ENCODE measurements at places on chromosomes 12 and 14.

DNA sequence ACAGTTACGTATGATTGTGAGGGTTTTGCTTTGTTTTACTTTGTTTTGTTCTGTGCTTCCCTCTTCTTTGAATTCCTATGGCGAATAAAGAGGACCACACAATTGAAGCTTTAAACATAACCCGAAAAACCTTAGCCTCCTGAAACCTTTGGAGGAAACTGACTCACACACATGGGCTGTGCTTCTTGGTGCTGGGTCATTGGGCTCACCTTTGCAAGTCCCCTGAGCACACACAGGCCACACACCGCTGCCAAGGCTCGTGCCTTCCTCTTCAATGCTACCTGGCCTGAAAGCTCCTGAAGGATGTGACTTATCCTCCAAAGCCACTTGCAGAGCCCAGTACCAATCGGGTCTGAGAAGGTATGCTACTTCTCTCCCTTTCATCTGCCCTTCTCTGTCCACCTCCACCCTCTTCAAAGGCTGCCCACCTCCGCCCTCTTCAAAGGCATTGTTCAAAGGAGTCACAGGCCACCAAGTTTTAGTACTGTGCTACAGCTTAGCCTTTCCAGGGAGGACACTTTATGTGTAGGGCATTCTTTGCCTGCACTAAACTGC is 114.6 kb downstream of the FOXN3 start:
- no peak for DNase-seq

GRCh38 chr12:30923057-30923456 is 3.5 kb upstream of the TSPAN11 start:
- DNase-seq = no peak

- DNase-seq = no peak
Observed at GRCh38 chr12:124655048-124655697, 87.8 kb upstream of the NCOR2 start.

DNA sequence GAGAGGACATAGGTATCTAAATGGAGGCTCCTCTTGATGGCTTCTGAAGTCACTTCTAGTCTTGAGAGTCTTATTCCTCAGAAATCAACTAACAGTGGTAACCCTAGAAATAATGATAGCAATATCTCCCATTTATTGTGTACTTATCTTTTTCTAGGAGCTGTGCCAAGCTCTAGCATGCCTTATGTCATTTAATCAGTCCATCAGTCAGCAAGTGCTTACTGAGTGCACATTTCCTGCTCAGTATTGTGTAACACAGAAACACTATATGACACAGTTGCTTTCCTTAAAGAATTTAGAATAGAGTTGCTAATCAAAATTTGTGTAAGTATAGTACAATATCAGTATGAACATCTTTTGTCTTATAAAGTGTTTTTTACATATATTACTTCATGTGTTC is 36.6 kb downstream of the KRT76 start:
- no peak for DNase-seq

GRCh38 chr12:22691319-22691718 is 66.3 kb downstream of the ETNK1 start:
- DNase-seq = no peak

- no peak for DNase-seq
Observed at GRCh38 chr12:40525054-40525453, 167.2 kb upstream of the CNTN1 start.

GRCh38 chr12:82805812-82806497 is 119.2 kb downstream of the TMTC2 start:
- DNase-seq = no peak

DNA sequence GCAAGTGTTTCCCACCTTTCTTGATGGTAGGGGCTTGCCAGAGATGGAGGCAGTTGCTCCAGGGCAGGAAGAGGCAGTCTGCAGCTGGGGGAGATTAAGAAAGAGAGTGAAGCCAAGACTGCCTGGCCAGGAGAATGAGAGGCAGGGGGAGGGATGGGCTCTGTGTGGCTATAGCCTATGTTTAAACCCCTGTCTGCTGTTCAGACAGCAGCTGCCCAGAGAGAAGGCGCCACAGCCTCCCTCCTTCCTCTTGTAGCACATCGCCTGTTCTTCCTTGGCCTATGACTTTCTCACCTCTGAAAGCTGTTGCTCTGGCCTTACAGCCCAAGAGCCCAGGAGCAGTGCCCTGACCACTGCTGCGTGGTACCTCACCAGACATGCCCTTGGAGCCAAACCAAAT is 61.7 kb downstream of the EMP1 start:
- DNase-seq = no peak

DNA sequence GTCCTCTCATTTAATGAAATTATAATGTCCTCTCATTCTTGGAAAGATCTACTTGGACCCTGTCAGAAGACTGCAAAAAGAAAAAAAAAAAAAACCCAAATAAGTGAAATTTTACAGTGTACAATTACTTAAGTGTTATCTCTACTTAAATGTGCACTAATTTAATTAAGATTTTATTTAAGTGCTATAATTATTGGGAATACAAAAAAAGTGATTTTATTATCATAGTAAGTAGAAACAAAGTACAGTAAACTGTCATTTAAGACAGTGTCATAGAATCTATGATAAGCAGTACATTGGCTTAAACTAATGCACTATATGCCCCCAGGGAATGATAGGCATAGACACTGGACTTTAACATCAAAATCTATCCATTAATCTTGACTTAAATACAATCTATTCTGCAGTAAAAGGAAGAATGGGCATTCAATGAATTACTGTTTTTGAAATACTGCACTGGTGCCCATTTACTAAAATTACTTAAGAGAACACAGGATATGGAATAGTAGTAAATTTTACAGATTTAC is 23.3 kb downstream of the INSM2 start:
- no peak for DNase-seq

- no peak for DNase-seq
Observed at GRCh38 chr14:63852271-63852816, 460 bp upstream of the SYNE2 start.

DNA sequence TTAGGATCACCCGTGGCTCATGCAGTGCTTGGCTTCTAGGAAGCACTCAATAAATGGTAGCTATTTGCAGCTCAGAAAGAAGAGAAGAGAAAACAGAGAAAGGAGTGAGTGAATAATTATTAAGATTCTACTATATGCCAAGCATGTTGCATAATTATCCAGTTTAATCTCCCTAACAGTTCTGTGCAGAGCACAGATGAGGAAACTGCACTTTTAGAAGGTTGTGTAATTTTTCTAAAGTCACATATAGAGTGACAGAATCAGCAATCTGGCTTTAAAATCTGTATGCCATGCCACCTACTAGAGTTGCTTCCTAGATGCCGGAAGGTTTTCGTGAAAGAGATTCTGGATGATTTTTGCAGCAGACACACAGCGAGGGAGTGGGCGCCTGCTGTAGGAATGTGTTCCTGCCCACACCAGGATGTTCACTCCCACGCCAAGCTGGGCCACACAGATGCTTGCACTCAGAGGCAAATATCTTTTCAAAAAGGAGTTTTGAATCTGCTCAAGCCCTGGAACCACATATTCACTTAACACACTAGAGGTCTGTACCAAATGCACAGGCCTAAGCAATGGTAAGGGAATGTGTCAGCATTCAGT is 50.2 kb upstream of the SMCO2 start:
- DNase-seq = no peak

DNA sequence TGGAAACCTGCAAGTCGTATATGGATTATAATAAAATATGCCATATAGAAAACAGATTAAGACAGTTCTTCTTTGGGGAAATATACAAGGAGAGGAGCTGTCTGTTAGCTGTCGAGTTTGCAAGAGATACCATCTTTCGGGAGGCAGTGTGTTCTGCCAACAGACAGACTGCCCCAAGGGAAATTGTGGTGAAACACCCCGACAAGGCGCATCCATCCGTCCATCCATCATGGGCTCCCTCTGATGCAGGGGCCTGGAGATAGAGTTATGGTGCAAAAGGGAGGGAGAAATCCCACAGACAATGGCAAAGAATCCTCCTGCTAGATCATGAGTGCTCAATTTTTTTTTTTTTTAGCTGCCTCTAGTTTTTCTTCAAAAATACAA is 156.3 kb downstream of the DPF3 start:
- DNase-seq = no peak

DNA sequence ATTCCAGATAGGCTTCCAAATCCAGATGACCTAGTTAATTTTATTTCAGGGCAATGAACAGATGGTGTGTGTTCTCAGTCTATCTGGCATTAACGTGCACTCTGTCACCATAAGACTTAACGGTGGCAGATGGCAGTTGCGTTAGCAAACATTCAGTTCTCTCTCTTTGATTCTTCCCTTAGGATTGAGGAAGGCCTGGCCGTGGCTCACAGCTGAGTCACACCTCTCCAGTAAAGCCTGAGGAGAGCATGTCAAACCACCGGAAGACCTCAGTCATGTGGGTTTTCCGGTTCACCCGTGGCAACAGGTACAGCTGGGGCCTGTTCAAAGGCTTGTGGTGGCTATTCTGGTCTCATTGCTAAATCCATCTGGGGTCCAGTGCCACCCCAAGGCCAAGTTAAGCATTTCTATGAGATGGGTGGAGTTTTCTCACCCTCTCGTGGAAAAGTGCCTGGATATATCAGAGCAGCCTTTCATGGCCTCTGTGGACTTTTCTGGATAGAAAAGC is 545.1 kb upstream of the ATP2B1 start:
- DNase-seq = peak; percentile 31
